ENCODE measurements at places on chromosomes 3 and 15.

GRCh38 chr3:194339840-194340239 lies 11.3 kb downstream of the CPN2 start:
- DNase-seq = no peak

DNA sequence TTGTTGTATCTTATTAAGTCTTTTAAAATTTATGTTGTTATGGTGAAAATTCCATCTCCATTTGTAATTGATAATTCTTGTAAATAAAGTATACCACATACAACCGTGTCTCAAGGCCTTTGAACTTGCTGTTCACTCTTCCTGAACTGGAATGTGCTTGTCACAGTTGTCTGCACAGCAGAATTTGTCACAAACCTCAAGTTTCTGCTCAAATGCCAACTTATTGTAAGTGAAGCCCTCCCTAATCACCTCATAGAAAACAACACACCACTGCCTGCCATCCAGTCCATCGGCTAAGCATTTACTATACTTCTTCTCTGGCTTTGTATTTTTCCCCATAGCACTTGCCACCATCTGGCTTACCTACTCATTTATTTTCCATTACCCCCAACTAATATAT lies 192.3 kb downstream of the THRB start:
- no peak for DNase-seq

DNA sequence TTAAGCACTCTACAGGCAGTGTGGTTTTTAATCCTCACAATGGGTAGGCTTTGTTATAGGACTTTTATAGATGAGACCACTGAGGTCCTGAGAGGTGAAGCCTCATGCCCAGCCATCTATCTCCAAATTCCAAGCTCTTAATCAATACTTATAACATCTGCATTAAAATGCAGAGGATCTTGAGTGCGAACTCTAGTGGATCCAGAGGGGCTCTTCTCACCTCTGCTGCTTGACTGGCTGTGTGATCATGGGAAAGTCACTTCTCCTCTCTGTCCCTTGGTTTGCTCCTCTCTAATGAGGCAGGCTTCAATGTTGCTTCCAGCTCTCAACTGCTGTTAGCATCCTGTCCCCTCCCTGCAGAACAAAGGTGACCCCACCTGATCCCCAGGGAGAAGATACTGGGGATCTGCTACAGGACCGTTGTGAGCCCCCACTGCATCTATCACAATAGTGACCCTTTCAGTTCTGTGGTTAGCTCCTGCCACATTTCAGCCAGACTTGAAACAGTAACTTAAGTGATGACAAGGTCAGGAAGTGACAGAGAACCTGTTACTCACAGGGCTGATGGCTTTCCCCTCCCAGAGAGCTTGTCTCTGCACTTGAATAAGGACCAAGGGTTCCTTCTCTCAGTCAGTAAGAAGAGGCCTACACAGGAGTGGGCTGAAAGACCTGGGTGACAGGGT lies 1.3 kb downstream of the SLC27A2 start:
- no peak for DNase-seq

GRCh38 chr3:108014943-108015342 lies 75.9 kb downstream of the CD47 start:
- DNase-seq = no peak

- no peak for DNase-seq
Observed at GRCh38 chr3:160224256-160224655, 966 bp upstream of the C3orf80 start.

DNA sequence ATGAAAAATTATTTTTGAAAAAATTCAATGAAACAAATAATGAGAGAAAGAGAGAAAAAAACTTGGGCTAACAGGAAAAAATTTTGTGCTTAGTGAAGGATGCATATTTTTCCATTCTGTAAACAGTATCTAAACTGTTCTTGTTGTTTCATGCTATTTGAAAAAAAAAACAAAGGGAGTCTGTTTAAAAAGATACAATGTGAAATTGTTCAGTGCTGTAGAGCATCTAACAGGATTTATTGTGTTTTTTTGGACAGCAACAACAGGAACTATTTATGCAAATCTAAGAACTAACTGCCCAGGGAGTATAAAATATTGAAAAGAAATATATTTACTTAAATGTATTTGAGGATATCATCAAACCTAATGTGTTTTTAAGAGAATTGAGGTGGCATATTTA lies 55.1 kb downstream of the PEX5L start:
- DNase-seq = no peak

DNA sequence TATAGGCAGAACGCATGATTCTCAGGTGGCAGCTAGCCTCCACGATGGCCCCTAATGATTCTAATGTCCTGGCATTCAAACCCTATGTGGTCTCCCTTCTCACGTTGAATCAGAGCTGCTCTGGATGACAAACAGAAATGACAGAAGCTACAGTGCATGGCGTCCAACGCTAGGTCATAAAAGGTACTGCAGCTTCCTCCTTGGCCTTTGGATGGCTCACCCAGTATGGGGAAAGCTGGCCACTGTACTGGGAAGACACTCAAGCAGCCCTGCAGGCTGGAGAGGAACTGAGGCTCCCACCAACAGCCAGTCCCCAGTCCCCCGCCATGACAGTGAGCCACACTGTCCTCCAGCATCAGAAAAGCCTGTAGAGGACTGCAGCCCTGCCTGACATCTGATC lies 286.3 kb downstream of the FAM43A start:
- no peak for DNase-seq

DNA sequence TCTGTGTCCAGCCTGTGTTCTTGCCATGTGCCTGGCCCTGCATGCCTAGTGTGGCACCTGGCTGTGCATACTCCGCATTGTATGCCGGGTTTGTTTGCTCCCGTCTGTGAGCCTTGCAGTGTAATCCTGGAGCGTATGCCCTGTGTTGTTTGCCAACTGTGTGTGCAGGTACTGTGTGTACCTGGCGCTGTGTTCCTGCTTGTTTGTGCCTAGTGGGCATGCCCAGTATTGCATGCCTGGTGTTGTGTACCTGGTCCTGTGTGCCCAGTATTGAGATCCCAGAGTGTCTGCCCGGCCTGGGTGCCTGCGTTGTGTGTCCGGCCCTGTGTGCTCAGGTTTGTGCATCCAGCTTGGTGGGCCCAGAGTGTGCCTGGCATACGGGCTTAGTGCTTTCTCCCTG lies 54.5 kb upstream of the CHRNA7 start:
- DNase-seq = no peak

GRCh38 chr3:14623569-14624051 lies 28.0 kb upstream of the CCDC174 start:
- DNase-seq = no peak

All from stimulated activated CD4-positive, alpha-beta T cell treated with anti-CD3 and anti-CD28 coated beads, Interleukin-1b, Interleukin-23, amount 100 ng/mL, for 1 hour (primary cell).